ENCODE measurements at places on chromosomes 3 and 15.

- no peak for DNase-seq
These were observed 18.8 kb downstream of the SHF start for GRCh38 chr15:45168751-45169551.

GRCh38 chr3:46281551-46281950, 39.3 kb downstream of the CCR3 start:
- no peak for DNase-seq

GRCh38 chr3:29922992-29923746, 642.3 kb downstream of the RBMS3 start:
- no peak for DNase-seq

GRCh38 chr3:13347390-13347950, 72.7 kb downstream of the NUP210 start:
- DNase-seq = no peak

- no peak for DNase-seq
These were observed 148.0 kb downstream of the MEGF11 start for GRCh38 chr15:66105286-66106265.

DNA sequence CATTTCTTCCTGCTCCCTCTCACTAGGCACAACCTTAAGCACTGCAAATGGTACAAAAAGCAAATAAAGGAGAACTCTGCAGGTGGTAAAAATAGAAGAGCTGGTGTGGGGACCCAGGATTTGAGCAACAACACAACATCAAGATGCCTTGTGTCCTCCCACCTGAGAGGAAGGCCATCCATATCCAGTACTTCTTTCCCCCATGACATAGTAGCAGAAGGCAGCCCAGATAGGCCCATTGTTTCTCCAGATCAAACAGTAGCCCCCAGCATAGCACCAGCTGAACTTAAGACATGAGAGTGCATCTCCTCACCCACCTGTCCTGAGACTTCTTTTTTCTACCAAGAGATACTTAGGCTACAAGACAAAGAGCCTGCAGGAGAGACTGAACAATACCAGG, 180.5 kb downstream of the GOLGA6L6 start:
- DNase-seq = no peak

- DNase-seq = no peak
These were observed 50.4 kb upstream of the PCSK6 start for GRCh38 chr15:101539930-101540329.

GRCh38 chr3:36891701-36892160, 53.1 kb downstream of the TRANK1 start:
- DNase-seq = no peak

GRCh38 chr3:187139126-187139894, at the start of gene RPL39L:
RPL39L (minus strand) TSS chr3:187139496; CDS start chr3:187121300, 18,196 bp downstream.
- peak; percentile 94 for DNase-seq

DNA sequence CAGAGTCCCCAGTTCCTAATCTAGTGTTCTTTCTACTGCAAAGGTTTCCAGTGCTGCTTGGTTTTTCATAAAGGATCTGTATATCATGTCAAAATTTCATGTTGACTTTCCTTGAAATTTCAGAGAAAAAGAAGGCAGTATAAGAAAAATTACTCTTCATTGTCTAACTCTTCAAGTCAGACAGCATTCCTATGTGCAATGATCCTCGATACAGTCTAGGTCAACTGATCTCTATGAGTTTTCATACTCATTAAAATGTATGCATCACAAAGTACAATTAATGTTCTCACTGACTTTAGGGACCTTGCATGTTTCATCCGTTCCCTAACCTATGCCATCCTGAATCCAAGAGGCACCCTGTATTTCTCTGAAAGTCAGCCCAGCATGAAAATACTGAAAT, 317.3 kb downstream of the ZBTB20 start:
- DNase-seq = no peak

- DNase-seq = no peak
These were observed 1.1 kb downstream of the RPS17 start for GRCh38 chr15:82538961-82539690.

DNA sequence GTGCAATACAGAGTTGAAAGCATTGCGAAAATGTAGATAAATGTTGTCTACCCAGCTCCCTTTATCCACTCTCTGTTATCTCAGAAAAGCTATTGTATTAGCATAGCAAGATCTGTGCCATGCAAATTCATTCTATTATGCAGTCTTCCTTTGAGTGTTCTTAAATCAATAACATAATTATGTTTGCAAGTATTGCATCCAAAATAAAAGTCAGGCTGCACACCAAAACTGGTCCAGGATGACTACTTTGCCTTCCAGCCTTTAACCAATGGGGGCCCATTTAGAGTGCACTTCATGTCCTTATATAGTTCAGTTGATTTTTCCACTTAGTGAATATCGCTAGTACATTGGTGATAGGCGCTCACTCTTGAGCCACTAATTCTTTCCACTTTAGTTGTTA, 107.4 kb upstream of the MLF1 start:
- no peak for DNase-seq

GRCh38 chr3:190385731-190386688, 2.0 kb upstream of the CLDN16 start:
- DNase-seq = no peak
